Ureter (tissue), 1 donor: ENCODE measurements at places on chromosomes 3 and 15.
A peak's percentile ranks its signal among the peaks of the same experiment; 100 is the strongest.

GRCh38 chr3:34213478-34213877 is 415.0 kb downstream of the PDCD6IP start:
- no peak for DNase-seq

DNA sequence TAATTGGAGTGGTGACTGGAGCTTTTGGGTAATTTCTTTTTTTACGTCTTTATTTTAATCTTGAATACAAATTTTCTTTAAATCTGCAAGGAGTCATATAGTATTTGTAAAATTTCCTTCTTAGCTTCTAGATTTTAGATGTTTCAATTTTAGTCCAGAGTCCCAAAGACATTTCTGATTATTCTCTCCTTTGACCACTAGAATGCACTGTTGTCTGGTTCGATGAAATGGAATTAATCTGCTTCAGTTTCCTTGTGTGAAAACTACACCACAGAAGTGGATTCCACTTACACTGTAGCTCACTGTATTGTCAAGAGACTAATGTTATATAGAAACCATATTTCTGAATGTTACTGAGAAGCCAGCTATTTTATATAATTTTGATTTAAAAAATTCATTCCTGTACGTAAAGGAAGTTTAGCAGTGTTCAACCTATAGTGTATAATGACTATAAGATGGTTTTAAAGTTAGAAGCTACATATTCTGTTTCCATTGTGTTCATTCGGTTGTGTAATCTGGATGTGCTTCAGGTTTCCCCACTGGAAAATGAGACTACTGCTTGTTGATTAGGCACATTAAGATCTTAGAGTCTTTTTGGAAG is 6.1 kb downstream of the GRAMD1C start:
- no peak for DNase-seq

GRCh38 chr3:11226042-11226370 is 46.2 kb upstream of the ATG7 start:
- DNase-seq: peak; percentile 60

GRCh38 chr3:62529230-62529629 is 155.9 kb upstream of the FEZF2 start:
- no peak for DNase-seq

GRCh38 chr3:126558336-126559071 is at the start of gene C3orf22:
TSS of gene C3orf22 (minus strand) at chr3:126558932. CDS start at chr3:126553390, 5,542 bp downstream.
- peak; percentile 19 for DNase-seq

GRCh38 chr3:38165722-38166387 is 518 bp downstream of the OXSR1 start:
- DNase-seq: peak; percentile 71

DNA sequence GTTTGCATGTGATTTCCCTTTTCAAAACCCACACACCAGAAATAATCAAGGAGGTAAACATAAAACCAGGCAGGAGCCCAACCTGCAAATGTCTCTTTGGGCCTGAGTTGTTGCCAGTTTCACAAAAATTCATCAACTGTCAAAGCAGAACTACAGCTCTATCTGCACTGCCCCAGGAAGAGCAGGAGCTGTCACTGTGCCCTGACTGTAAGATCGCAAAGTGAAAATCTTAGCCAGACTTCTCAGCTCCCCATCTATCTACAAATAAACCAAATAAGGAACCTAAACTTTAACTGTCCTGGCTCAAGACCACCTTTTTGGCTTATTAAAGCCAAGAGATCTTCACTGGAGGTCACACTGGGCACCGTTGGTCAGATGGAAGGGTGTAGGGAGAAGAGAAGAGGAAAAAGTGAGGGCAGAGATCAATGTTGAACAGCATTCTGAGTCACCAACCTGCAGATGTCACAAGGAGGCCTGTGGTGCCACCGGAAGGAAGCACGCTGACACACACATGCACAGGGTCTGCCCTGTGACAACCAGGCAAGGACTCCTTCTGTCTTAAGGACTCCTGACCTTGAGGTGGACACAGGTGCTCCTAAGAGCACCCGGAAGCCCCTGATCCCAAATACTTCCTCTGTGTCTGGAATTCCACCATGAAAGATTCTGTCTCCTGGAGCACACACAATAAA is 58.7 kb downstream of the RPN1 start:
- DNase-seq: no peak

- no peak for DNase-seq
Observed at GRCh38 chr3:150747886-150748683, 14.9 kb downstream of the SIAH2 start.

DNA sequence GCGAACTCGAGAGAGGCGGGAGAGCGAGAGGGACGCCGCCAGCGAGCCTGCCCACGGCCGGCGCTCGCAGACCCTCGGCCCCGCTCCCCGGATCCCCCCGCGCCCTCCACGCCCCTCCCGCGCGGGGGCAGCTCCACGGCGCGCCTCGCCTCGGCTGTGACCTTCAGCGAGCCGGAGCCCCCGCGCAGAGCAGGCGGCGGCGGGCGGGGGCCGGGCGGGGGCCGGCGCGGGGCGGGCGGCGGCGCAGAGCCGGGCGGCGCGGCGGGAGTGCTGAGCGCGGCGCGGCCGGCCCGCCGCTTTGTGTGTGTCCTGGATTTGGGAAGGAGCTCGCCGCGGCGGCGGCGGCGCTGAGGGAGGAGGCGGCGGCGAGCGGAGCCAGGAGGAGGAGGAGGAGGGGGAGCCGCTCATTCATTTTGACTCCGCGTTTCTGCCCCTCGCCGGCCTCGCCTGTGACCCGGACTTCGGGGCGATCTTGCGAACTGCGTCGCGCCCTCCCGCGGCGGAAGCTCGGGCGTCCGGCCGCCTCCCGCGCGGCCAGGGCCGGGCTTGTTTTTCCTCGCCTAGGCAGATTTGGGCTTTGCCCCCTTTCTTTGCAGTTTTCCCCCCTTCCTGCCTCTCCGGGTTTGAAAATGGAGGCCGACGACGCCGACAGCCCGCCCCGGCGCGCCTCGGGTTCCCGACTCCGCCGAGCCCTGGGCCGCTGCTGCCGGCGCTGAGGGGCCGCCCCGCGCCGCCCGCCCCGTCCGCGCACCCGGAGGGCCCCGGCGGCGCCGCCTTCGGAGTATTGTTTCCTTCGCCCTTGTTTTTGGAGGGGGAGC is 524 bp downstream of the IGF1R start:
- DNase-seq: no peak

- peak; percentile 46 for DNase-seq
Observed at GRCh38 chr3:143970773-143971358, 757 bp upstream of the DIPK2A start.

DNA sequence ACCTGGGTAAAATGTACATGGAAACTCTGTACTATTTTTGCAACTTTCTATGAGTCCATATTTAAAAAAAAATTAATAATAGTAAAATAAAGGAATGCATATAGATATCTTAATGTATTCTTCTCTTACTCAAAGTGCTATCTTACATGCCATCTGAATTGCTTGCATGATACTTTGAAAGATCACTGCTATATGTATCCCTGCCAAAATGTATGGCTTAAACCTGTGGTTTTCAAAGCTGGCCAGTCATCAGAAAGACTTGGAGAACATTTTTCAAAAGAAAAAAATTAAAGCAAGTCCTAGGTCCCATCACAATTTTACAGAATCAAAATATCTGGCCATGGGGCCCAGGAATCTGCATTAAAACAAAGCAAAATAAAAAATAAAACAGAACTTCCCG is 262.1 kb downstream of the LPP start:
- no peak for DNase-seq

- no peak for DNase-seq
Observed at GRCh38 chr15:42456971-42457370, 34.0 kb downstream of the ZNF106 start.

- no peak for DNase-seq
Observed at GRCh38 chr3:140344082-140344454, 333.8 kb upstream of the TRIM42 start.

DNA sequence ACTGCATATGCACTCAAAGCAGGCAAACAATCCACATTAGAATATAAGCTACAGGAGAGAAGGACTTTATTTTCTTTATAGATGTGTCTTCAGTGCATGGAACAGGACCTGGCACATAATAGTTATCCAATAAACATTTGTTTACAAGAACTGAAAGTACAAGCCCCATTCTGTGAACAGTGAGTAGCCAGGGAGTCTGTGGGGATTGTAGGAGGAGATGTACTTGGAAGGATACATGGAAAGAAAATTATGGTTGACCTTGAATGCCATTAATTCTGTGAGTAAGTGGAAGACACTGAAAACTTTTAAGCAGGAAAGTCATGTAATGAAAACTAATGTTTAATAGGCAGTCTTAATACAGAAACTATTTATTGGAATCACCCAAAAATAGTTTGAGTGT is 28.3 kb downstream of the MASP1 start:
- DNase-seq: no peak

- no peak for DNase-seq
Observed at GRCh38 chr3:188218603-188219002, 64.6 kb downstream of the LPP start.

GRCh38 chr3:115420086-115420485 is 203.2 kb upstream of the GAP43 start:
- no peak for DNase-seq

DNA sequence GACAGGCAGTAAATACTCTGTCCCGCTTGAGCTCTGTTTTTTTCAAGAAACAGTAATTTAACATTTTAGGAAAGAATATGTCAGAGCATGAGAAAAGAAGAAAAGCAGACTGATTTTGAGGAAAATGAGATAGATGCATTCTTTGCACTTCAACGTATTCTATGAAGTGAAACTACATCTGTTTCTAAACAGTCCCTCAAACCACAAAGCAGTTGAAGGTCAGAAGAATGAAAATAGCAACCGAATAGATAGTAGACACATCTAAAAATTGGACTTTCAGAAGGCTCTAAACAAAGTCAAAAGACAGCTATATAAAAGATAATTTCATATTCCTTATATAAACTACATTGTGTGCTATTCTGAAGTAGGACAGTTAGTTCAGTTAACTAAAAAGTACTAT is 172.6 kb upstream of the LRRC3B start:
- no peak for DNase-seq

- no peak for DNase-seq
Observed at GRCh38 chr15:71891026-71891425, 80.7 kb downstream of the NR2E3 start.

DNA sequence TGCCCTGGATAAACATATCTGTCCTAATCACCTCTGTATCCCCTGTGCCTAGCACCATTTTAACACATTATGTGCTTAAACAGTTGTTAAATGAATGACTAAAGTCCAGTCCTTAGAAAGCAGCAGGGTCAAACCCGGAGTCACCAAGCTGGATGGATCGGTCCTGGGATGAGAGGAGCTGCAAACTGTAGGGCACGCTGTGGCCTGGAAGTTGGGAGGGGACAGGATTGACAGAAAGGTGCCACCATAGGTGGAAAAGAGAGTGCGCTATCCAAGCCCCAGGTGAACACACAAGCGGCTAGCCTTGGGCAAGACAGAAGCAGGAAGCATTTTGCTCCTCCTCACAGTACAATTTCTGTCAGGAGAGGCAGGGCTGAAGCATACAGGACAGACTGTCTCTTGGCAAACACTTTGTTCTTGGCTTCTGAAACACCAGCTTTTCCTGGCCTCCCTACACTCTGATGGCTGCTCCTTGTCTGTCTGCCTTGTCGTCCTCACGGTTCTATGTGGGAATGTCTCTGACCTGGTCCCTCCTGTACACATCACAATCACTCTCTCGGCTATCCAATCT is 48.4 kb upstream of the KY start:
- no peak for DNase-seq
